Activated CD8-positive, alpha-beta T cell treated with anti-CD3 and anti-CD28 coated beads, Interleukin-2, amount 10 ng/mL, durations not matched to agents 7 days and 5 days (primary cell): ENCODE measurements at places on chromosomes 4 and X. TPM values are rescaled to one million over a fixed set of nuclear protein-coding genes. Genes with fewer than 3 reads are reported as not detected.

DNA sequence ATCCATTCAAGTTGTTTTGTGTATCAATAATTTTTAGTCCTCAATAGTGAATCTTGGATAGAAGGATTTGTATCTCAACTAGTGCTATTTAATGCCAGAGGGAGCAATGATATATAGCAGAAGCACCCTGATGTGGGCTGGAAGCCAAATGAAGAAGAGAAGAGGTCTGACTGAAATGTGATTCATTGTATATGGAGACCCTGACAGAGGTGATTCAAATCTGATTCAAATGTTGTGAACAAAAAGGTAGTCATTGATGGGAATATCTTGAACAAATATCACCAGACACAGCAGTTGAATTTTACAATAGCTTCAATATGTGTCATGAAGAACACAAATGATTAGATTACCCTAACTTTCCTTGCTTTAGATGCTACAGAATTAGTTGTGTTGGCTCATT lies 27.5 kb upstream of the SULT1B1 start:
- H3K4me3 ChIP-seq, result no peak overlapping the region
- H3K4me1 ChIP-seq, result no peaks in the 10 kb centered on the region
- DNase-seq, result no peak
- H3K27me3 ChIP-seq, result no peaks in the 10 kb centered on the region

- no peak overlapping the region for H3K4me3 ChIP-seq
- no peak overlapping the region for H3K27ac ChIP-seq
- H3K4me1 ChIP-seq, result peaks cover 28% of the 10 kb centered on the region
- no peaks in the 10 kb centered on the region for H3K27me3 ChIP-seq
- DNase-seq, result no peak
Observed at GRCh38 chr4:56464581-56464980, 2.8 kb upstream of the SRP72 start.

DNA sequence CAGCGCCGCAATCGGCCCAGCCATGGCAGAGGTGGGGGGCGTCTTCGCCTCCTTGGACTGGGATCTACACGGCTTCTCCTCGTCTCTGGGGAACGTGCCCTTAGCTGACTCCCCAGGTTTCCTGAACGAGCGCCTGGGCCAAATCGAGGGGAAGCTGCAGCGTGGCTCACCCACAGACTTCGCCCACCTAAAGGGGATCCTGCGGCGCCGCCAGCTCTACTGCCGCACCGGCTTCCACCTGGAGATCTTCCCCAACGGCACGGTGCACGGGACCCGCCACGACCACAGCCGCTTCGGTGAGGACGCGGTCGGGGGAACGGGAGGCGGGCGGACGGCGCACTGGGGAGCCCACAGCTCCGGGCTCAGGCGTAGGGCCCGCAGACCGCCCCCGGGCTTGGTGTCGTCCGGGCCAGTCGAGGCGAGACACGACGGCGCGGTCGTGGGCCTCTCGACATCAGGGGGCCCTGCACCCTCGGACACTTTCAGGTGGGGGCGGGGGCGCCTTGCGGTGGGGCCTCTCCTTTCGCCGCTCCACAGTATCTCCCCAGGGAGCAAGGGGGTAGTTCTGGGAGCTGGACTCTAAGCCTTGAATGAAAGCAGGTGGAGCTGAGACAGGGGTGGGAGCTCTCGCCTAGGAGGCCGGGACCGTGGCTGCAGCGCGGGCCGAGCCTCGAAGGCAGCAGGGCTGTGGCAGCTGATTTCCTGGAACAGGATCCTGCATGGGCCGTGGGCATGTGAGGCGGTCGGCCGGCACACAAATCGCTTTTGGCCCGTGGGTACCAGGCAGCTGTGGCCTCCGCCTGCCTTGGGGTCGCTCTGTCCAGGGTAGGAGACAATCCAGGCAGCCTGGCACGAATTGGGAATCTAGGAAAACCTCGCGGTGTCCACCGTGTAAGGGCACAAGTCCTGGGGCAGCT lies 722 bp downstream of the FGF16 start:
- H3K27ac ChIP-seq, result no peak overlapping the region
- no peaks in the 10 kb centered on the region for H3K36me3 ChIP-seq
- H3K4me1 ChIP-seq, result peaks cover 7% of the 10 kb centered on the region
- H3K4me3 ChIP-seq, result peak overlapping the region; percentile 40

DNA sequence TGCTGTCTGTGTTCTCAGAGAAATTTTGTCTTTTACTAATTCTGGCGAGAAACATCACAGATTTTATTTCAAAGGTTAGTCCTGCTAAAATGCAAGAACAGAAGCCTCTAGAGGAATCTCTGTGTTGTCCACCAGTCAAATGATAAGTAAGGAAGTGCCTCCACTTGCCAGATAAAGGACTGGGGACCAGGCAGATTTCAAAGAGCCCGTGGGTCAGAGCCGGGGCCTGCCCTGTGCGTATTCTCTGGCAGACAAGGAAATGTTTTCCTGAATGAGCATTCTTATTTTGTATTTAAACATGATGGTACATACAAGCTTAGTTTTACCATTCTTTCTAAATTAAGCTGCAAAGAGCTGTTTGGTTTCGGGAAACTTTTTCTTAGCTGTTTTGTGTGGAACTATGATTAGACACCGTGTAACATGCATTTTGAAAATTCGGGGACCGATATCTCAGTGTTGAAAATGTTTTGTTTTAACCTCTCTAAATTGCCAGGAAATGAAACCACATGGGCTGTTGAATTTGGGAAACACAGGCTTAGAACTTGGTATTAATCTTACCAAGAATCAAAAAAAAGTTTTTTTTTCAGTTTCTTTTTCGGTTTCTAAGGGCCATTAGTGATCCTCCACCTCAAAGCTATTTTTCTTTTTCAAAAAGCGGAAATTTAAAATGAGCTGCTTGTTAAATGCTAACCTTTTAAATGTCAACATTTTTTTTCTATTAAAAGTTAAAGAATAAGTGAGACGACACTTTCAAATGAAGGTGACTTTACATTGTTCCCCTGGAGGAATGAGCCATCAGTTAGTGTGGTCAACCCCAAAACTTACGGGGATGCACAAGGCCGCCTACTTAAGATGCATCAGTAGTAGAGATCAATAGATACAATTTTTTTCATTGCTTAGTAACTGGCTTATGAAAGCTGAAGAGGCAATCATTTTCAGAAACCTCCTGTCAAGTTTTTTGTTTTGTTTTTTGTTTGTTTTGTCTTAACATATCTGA lies 89.6 kb upstream of the MTM1 start:
- no peaks in the 10 kb centered on the region for H3K27me3 ChIP-seq
- H3K36me3 ChIP-seq, result no peaks in the 10 kb centered on the region
- DNase-seq, result peak; percentile 31
- peak overlapping the region; percentile 30 for H3K4me3 ChIP-seq
- peak overlapping the region; percentile 75 for H3K27ac ChIP-seq

- H3K36me3 ChIP-seq, result no peaks in the 10 kb centered on the region
- no peak overlapping the region for H3K4me3 ChIP-seq
- H3K4me1 ChIP-seq, result peaks cover 8% of the 10 kb centered on the region
- no peak overlapping the region for H3K27ac ChIP-seq
- peaks cover 7% of the 10 kb centered on the region for H3K27me3 ChIP-seq
Observed at GRCh38 chrX:129945131-129945530, 37.3 kb upstream of the BCORL1 start.

DNA sequence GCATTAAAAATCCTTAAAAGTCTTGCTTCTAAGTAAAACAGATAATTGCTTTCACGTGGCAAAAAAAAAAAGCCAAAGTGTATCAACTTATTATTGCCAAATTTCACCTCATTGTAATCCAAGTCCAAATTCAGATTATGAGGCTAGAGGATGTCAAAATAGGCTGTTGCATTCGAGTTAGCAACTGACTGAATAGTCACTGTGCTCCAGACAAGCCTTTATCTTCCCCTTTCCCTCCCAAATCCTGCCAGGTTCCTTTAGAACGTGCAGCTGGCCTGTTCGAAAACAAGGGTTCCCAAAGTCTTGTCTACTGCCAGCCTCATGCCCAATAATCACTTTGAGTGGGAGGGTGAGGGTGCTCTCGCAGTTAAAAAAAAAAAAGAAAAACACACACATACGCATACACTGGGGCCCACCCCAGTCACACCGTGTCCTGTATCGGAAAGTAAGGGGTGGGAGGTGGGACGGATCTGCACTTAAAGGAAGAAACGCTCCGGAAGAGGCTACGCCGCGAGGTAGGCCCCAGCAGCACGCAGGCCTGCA lies 603 bp downstream of the MAD2L1 start:
- H3K27me3 ChIP-seq, result no peaks in the 10 kb centered on the region
- peak overlapping the region; percentile 90 for H3K4me3 ChIP-seq

DNA sequence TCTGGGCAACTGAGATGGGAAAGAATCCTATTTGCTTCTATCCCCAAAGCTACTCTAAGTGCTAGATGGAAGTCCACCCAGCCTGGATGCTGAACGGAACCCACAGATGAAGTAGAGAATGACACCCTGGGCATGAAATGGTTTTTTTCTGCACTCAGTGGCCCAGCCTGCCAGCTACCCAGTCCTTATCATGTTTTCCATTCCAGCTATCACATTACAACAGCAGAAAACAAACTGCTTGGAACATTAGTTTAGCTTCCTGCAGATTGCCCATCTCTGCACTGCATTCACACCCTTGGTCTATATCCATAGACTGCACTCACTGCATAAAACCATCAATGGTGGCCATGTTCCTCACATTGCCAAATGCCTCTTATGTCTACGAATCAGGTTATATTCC lies 79.1 kb downstream of the NYX start:
- DNase-seq, result no peak
- H3K36me3 ChIP-seq, result peaks cover 41% of the 10 kb centered on the region
- H3K27ac ChIP-seq, result no peak overlapping the region

GRCh38 chrX:129831091-129831885 lies 12.4 kb downstream of the ZDHHC9 start:
- no peak overlapping the region for H3K4me3 ChIP-seq
- H3K27me3 ChIP-seq, result no peaks in the 10 kb centered on the region
- no peak for DNase-seq

DNA sequence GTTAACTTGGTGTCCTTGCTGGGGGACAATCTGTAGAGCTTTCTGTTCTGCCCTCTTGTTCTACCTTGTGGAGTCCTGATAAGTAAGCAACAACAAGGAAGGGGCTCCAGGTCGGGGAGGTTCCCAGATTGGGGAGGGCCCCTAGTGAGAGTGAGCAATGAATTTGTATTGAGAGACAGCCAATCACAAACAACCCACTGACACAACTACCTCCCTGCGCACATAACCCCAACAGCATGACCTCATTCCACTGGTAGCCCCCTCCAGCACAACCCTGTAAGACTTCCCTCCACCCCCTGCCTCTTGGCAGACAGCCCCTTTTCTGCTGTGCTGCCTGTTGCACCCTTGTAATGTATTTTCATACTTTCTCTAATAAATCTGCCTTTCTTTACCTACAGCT lies 19.7 kb upstream of the PNPLA4 start:
- H3K27ac ChIP-seq, result no peak overlapping the region
- DNase-seq, result no peak
- H3K27me3 ChIP-seq, result no peaks in the 10 kb centered on the region

DNA sequence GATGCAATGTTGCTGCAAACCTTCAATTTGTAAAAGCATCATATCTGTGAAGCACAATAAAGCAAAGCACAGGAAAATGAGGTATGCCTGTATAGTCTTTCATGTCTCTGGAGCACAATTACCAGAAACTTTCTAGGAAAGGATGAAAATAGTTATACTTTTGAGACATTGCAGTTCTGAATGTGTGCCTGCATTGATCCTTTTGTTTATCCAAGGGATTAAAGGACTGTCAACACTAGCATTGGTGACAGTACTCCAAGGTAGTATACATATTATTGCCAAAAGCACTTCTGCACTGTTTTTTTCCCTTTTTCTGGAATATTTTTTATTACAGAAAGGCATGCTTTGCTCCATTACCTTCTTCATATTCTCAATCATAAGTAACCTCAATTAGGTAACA lies 476.0 kb downstream of the GABRG1 start:
- DNase-seq, result no peak
- H3K27ac ChIP-seq, result no peak overlapping the region
- H3K27me3 ChIP-seq, result no peaks in the 10 kb centered on the region
- no peaks in the 10 kb centered on the region for H3K36me3 ChIP-seq

Gene EDNRA
- total RNA-seq, result not detected

Gene ARHGEF9
- total RNA-seq, result 27.3 TPM

Gene CITED1
- not detected for total RNA-seq

Gene ALPK1
- total RNA-seq, result 14.1 TPM

Gene ANK2
- total RNA-seq, result 1.5 TPM

Gene SSX3
- not detected for total RNA-seq

Gene DCK
- 74.2 TPM for total RNA-seq

Gene DGAT2L6
- total RNA-seq, result not detected

Gene CD40LG
- 5.1 TPM for total RNA-seq

Gene OTUD6A
- total RNA-seq, result not detected

Gene GAGE12J
- not detected for total RNA-seq

Gene CXCL1
- total RNA-seq, result not detected

Gene SLC9B1
- total RNA-seq, result 1.3 TPM

Gene FMR1NB
- not detected for total RNA-seq
